ENCODE measurements at places on chromosomes 3 and 15. TPM values are rescaled to one million over a fixed set of nuclear protein-coding genes. Genes with fewer than 3 reads are reported as not detected.
A peak's percentile ranks its signal among the peaks of the same experiment; 100 is the strongest.

HSPBAP1 gene
- 5.0 TPM for polyA plus RNA-seq

DNA sequence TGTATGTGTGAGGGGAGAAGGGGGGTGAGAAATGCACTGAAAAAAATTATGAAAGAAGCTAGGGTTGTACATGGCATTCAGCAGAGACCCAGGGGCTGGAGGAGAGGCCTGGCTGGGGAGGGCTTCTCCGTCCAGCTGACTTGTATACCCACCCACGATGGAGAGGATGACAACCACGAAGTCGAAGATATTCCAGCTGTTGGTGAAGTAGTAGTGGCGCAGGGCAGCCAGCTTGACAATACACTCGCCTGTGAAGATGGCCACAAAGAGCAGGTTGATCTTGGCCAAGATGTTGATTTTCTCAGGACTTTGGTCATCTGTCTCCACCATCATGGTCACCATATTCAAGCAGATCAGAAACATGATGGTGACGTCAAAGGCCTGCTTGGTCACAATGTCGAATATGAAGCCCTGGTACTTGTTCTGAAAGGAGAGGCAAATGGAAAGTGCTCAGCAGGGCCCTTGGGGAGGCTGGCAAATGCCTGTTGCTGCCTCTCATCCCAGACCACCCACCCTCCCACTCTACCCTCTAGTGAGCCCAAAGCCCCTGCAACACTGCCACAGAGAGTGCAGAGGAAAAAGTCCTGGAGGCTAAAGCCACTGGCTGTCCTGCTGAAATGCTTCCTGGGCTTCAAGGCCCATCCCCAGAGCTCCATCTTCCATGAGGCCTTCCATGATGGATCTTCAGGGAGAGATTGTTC, 58.1 kb downstream of the EXOG start:
- no peak for DNase-seq

- DNase-seq: no peak
Measured at GRCh38 chr3:154285221-154285620, 39.1 kb downstream of the DHX36 start.

GRCh38 chr3:132549890-132550578, 47.0 kb upstream of the ACKR4 start:
- no peak for DNase-seq

GRCh38 chr3:42489116-42489936, 13.1 kb upstream of the VIPR1 start:
- peak; percentile 62 for DNase-seq

GOLGA6L7 gene
- not detected for polyA plus RNA-seq

BCL2A1 gene
- polyA plus RNA-seq: 0.66 TPM

DNA sequence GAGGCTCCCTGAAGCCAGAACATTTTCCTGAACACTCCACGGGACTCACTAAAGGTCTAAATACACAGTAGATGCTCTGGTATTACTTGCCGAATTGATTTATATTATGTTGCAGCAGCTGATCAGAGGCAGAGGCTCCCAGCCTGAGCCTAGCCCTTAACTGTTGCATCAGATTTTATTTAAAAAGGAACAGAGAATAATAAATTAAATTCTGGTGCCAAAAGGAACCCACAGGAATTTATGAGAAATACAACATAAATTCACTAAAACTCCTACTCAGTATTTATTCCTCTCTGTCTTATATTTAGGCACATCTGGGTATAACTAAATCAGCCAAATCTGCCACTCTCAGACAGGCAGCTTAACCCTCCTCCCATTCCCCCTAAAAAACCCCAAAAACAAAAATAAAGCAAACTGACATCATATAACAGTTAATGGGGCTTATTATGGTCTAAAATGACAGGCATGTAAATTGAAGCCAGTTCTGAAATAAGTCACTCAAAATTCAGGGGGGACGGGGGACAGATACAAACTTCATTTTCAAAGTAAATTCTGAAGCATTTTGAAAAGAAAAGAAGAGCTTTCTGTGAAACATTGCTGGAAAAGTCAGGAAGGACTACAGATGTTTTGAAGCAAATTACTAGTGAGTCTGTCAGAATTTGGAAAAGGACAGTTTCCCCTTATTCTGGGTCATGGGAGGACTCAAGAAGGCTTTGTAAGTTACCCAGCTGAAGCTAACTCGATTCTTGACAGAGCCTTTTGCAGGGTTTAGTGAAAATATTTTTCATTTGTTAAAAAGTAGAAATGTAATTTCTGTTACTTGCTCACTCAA, 53.8 kb upstream of the CORO2B start:
- no peak for DNase-seq

DNA sequence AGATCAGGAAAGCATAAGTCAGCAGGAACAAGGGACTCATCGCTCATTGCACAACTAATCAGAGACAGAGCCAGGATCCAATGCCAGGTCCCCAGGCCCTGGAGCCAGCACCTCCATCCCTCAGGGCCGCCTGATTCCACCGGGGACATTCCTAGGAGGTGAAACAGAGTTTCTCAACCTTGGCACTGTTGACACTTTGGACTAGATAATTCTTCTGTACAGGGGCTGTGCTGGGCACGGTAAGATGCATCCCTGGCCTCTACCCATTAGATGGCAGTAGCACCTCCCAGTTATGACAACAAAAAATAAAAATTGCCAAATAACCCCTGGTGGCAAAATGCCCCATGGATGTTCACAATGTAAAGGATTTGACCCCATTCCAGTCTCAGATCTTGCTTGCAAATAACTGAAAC, 127.7 kb downstream of the MTHFS start:
- DNase-seq: no peak

- no peak for DNase-seq
Measured at GRCh38 chr3:105119801-105120340, 246.8 kb upstream of the ALCAM start.
